ENCODE measurements at places on chromosomes 7 and 10. TPM values are rescaled to one million over a fixed set of nuclear protein-coding genes. Genes with fewer than 3 reads are reported as not detected.

The ELFN1 gene
- 2.0 TPM for polyA plus RNA-seq

The ANXA8 gene
- polyA plus RNA-seq: 0.07 TPM

The OPN1SW gene
- polyA plus RNA-seq: not detected

The SHOC2 gene
- polyA plus RNA-seq: 17.8 TPM

The WNT8B gene
- not detected for polyA plus RNA-seq

The CALD1 gene
- polyA plus RNA-seq: 27.8 TPM

The MSMB gene
- 0.58 TPM for polyA plus RNA-seq

The GPR26 gene
- polyA plus RNA-seq: not detected

The TMEM236 gene
- 8.1 TPM for polyA plus RNA-seq

DNA sequence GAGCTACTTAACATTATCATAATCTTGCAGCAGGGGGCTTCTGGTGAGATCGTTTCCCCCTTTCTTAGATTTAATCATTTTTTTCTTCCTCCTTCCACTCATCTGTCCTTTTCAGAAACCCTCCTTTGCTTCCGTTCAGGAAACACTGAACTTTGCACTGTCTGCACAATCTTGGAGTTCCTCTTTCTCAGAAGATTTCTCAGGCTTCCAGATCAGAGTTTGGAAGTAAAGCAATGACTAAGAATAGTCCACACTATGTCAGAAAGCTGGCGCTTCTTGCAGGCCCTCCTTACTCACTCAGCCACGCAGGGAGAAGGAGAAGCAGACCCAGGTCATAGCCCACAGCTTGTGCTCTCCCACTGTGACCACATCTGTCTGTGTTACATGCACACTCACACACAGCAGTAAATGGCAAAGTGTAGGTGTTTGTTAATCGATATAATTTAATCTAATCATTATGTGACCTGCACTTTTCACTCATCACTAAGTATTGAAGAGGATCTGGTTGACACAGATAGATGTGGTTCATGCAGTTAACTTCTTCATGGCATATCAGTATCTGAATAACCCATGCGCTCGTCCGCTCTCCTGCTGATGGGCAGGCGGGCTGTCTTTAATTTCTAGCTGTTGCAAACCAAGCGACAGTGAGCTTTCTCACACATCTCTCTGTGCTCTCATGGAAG is 30.2 kb downstream of the ALOX5 start:
- H3K4me3 ChIP-seq: no peak overlapping the region
- H3K27me3 ChIP-seq: no peaks in the 10 kb centered on the region
- H3K27ac ChIP-seq: no peak overlapping the region
- H3K36me3 ChIP-seq: no peaks in the 10 kb centered on the region
- DNase-seq: peak; percentile 33

GRCh38 chr7:157668884-157669767 is 332.3 kb downstream of the DNAJB6 start:
- peaks cover 11% of the 10 kb centered on the region for H3K27me3 ChIP-seq
- no peaks in the 10 kb centered on the region for H3K36me3 ChIP-seq
- no peak overlapping the region for H3K4me3 ChIP-seq
- H3K4me1 ChIP-seq: no peaks in the 10 kb centered on the region
- DNase-seq: no peak

GRCh38 chr7:8260871-8261694 is 884 bp downstream of the ICA1 start:
- H3K4me3 ChIP-seq: peak overlapping the region; percentile 70
- no peaks in the 10 kb centered on the region for H3K4me1 ChIP-seq
- H3K27ac ChIP-seq: peak overlapping the region; percentile 42
- peaks cover 5% of the 10 kb centered on the region for H3K27me3 ChIP-seq
- peak; percentile 77 for DNase-seq
- H3K36me3 ChIP-seq: no peaks in the 10 kb centered on the region

DNA sequence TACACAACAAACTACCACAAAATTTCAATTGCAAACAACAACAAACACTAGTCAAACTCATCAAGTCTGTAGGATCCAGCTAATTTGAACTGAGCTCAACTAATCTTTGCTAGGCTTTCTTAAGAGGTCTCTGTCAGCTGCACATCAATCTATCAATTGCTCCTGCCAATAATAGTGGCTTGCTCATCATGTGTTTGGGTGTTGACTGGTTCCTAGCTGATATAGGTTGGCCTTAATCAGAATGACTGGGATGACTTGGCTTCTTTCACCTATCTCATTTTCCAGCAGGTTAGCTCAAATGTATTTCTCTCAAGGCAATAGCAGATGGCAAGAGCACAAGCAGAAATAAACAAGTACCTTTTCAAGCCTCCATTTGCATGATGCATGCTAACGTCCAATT is 370.3 kb upstream of the NFE2L3 start:
- H3K27me3 ChIP-seq: no peaks in the 10 kb centered on the region
- no peak overlapping the region for H3K27ac ChIP-seq
- H3K4me3 ChIP-seq: no peak overlapping the region
- H3K36me3 ChIP-seq: no peaks in the 10 kb centered on the region
- H3K4me1 ChIP-seq: no peaks in the 10 kb centered on the region
